CD4-positive, alpha-beta T cell treated with Interferon gamma for 1 hour (primary cell): ENCODE measurements at places on chromosomes 4 and X.

DNA sequence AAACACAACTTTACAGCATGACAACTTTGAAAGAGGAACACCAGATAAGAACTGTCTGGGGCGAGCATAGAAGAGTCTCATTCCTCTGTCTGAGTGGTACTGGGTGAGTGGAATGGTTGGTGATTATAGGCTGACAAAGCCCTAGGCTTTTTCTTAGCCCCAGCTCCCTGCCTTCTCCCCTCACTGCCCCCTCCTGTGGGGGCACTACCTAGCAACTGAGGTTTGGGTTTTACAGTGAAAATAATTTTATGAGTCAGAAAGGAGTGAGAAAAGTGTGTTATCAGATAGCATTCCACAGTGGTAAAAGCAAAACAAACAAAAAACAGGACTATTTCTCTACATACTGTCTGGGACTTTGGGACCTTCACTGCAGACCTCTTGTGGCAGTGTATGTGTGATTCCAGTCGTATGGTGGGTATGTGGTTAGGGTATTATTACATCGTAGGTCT lies 10.5 kb upstream of the TMEM165 start:
- no peak for DNase-seq

GRCh38 chrX:340641-341423 lies 22.2 kb upstream of the GTPBP6 start:
- DNase-seq: no peak

GRCh38 chrX:120559804-120560203 lies 958 bp downstream of the CUL4B start:
- DNase-seq: no peak

- no peak for DNase-seq
These were observed 53.1 kb downstream of the SYNPO2 start for GRCh38 chr4:118941799-118942198.

GRCh38 chrX:46770000-46770816 lies 11.3 kb upstream of the SLC9A7 start:
- no peak for DNase-seq

- no peak for DNase-seq
These were observed 2.8 kb downstream of the CCNQ start for GRCh38 chrX:153595859-153596857.

- no peak for DNase-seq
These were observed 33.0 kb upstream of the ADRA2C start for GRCh38 chr4:3733195-3733594.

- DNase-seq: no peak
These were observed 76.8 kb downstream of the CFAP299 start for GRCh38 chr4:80412322-80412721.

- no peak for DNase-seq
These were observed 100.8 kb downstream of the DCK start for GRCh38 chr4:71094201-71094600.

- DNase-seq: no peak
These were observed 9.4 kb upstream of the COPS4 start for GRCh38 chr4:83025563-83025962.

DNA sequence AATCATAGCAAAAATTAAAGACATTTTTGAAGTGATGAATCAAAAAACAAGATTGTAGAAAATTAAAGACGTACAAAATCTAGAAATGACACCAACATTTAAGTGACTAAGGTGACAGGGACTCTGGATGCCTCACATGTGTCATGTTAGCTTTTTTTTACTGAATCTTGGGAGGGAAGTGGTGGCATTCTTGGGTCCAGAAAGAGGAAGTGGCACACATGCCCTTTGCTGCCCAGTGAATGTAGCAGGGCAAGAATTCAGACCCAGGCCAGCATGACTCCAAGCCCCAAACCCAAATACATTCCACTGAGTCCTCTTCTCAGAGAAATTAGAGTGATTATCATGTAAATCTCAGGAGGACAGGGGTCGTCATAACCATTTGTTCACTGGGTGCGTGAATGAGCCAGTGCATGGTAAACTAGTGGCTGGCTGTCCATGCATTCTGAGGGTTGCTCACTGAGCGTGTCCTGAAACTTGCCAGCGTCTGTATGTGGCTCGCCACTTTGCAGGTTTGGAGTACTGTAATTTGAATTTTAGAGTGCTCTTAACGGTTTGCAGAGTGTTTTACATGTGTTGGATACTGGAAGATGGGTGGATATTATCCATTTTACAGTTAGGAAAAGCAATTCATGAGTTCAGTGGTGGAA lies 55.4 kb upstream of the TBC1D14 start:
- DNase-seq: peak; percentile 16

GRCh38 chr4:3111461-3111860 lies 37.0 kb downstream of the HTT start:
- no peak for DNase-seq

DNA sequence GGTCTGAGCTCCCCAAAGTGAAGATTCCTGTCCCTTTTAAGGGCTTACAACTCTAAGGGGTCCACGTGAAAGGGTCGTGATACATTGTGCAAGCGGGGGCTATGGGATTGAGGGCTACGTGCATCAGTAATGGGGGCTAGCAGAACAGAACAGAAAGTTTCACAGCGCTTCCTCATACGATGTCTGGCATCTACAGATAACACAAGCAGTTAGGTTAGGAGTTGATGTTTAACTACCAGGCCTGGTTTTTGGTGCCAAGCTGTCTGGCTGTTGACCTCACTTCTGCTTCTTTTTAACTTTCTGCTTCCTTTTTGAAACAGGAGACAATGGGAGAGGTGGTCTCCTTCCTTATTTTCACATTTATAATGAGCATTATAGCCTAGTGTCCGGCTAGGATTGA lies 368.6 kb upstream of the CXorf51A start:
- DNase-seq: no peak

DNA sequence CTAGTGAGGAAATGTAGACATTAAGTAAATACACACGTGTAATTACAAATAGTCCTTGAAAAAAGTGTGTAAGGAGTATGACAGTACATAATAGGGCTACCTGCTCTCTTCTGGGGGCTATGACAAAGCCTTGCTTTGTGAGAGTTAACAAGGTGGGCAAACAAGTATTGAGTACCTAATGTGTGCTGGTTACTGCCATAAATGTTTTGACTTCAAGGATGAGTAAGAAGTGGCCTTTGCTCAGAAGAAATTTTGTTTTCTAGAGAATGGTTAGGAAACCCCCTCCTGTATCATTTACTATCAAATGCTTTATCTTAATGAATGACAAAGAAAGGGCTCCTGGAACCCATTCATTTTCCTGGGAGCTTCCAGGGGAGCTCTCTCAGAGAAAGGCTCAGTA lies 167.0 kb upstream of the CASK start:
- DNase-seq: no peak

- DNase-seq: no peak
These were observed 565 bp downstream of the MOB1B start for GRCh38 chr4:70902577-70903290.

DNA sequence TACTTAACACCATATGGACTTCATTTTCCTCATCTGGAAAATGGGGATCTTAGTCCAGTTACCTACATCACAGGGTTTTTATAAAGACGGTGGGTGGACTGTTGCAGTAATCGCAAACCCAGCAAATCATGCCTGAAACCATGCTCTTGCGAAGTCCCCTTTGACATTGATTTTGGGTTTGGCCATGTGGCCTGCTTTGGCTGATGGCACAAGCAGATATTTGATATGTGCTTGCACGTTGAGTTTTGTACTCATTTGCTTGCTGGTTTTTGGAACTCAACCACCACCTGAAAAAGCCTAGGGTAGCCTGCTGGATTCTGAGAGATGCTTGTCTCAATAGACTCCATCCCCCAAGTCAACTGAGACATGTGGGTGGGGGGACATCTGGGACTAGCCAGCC lies 14.4 kb upstream of the KLHL2 start:
- DNase-seq: no peak

- no peak for DNase-seq
These were observed 16.3 kb downstream of the PTTG2 start for GRCh38 chr4:37976507-37976906.

DNA sequence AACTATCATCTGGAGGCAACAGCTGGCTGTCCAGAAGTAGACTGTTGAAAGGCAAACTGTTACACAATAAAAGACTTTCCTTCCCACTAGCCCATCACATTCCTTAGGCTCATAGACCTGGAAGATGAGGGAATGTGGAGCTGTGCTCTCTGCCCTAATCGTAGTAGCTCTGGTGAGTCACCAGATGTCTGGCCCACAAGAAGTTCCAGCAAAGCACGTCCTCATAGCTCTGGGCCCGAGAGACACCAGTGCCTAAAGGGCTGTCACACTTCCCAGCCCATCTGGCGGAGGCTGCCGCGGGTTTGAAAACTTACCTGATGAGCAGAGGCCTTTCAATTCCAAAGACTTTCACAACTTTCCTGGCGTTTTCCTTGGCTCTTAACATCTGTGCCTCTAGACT lies 81.7 kb upstream of the STOX2 start:
- no peak for DNase-seq

DNA sequence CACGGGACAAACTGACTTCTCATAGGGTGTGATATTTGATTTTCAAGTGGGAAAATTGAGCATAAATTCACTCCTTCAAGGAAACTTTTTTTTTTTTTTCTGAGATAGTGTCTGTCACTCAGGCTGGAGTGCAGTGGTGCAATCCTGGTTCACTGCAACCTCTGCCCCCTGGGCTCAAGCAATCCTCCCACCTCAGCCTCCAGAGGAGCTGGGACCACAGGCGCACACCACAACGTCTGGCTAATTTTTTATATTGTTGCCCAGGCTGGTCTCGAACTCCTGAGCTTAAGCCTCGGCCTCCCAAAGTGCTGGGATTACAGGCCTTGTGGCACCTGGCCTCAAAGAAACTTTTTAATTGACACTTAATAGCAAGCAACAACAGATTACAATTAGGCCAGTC lies 13.8 kb downstream of the CLDN34 start:
- DNase-seq: no peak

- DNase-seq: no peak
These were observed 52.4 kb upstream of the TSPAN5 start for GRCh38 chr4:98710831-98711230.

DNA sequence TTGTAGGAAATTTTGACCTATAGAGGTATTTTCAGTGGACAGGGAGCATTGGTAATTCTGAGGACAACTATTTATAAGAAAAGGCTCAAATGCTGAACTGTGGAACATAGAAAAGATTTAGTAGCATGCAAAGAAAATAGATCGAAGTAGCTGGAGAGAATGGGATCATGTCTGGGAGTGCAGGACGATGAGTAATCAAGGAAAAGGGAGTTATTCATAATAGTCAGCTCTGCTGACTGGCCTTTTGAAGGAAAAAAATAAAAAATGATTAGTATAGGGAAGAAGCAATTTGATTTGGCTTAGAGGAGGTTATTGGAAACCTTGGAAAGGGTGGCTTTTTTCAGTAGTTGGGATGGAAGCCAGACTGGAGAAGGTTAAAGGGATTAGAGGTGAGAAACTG lies 22.9 kb upstream of the ANK2 start:
- DNase-seq: no peak

GRCh38 chr4:121009578-121010478 lies 62.5 kb downstream of the NDNF start:
- no peak for DNase-seq

GRCh38 chrX:102154900-102155805 lies 624 bp downstream of the BEX5 start:
- DNase-seq: no peak

GRCh38 chrX:11530621-11531020 lies 135.1 kb downstream of the ARHGAP6 start:
- DNase-seq: no peak

DNA sequence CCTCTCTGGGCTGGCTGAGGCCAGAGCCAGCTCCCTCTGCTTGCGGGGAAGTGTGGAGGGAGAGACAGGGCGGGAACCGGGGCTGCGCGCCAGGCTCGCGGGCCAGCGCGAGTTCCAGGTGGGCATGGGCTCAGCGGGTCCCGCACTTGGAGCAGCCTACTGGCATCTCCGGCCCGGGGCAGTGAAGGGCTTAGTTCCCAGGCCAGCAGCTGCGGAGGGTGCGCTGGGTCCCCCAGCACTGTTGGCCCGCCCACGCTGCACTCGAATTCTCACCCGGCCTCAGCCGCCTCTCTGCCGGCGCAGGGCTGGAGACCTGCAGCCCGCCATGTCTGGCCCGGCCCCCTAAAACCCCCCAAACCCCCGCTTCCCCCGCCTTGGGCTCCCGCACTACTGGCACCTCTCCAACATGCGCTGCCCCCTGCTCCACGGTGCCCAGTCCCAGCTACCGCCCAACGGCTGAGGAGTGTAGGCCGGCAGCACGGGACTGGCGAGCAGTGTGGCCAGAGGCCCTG lies 33.8 kb upstream of the FAT4 start:
- DNase-seq: peak; percentile 2

- DNase-seq: no peak
These were observed 222.3 kb upstream of the SPOCK3 start for GRCh38 chr4:167456619-167457018.

DNA sequence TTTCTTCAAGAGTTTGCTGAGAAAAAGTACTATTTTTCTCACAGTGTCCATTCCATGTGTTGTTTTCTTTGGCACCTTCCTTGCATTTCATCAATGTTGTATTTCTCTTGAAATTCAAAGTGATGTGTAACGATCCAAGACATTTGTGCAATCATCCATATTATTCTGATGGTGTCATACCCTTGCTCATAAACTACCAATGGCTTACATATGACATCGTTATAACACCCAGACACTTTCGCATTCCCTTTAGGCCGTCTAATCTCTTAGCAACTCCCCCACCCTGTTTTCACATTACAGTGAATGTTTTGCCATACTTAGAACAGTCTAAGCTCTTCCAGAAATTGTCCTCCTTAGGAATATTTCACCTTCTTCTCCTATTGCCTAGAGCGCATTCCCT lies 1779.0 kb downstream of the PCDH7 start:
- no peak for DNase-seq

DNA sequence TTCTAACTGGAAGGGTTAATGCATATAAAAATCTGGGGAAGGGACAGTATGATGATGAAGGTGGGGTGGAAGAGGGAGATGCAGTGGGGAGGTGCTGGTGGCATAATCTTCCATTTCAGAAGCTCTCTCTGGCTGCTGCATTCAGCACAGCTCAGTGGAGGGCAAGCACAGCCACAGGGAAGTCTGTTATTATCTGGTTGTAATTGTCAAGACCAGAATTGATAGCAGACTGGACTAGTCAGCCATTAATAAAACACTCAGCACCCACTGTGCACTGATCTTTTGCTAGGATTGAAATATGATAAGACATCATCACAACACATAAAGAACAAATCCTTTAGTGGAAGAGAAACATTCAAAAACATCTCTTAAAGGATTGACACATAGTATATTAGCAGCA lies 414.2 kb upstream of the LCORL start:
- no peak for DNase-seq

GRCh38 chrX:10932842-10933440 lies 178.2 kb upstream of the HCCS start:
- DNase-seq: no peak
